ENCODE measurements at places on chromosomes 11 and 22. TPM values are rescaled to one million over a fixed set of nuclear protein-coding genes. Genes with fewer than 3 reads are reported as not detected.

GRCh38 chr11:117437041-117437790, 109.6 kb downstream of the CEP164 start:
- DNase-seq, result no peak

DNA sequence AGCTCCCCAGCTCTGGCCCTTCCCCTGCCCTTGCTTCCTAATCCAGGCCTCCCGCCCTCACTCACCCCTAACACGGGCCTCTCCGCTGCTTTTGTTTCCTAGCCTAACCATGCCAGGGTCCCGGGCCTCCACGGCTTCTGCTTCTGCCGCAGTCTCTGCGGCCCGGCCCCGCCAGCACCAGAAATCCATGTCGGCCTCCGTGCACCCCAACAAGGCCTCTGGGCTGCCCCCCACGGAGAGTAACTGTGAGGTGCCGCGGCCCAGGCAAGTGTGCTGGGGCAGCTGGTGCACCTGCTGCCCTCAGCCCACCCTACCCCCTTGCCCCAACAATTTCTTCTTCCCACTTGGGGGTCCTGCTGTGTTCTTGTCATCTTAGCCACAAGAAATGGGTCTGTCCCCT, 13.1 kb downstream of the RCOR2 start:
- DNase-seq, result no peak

DNA sequence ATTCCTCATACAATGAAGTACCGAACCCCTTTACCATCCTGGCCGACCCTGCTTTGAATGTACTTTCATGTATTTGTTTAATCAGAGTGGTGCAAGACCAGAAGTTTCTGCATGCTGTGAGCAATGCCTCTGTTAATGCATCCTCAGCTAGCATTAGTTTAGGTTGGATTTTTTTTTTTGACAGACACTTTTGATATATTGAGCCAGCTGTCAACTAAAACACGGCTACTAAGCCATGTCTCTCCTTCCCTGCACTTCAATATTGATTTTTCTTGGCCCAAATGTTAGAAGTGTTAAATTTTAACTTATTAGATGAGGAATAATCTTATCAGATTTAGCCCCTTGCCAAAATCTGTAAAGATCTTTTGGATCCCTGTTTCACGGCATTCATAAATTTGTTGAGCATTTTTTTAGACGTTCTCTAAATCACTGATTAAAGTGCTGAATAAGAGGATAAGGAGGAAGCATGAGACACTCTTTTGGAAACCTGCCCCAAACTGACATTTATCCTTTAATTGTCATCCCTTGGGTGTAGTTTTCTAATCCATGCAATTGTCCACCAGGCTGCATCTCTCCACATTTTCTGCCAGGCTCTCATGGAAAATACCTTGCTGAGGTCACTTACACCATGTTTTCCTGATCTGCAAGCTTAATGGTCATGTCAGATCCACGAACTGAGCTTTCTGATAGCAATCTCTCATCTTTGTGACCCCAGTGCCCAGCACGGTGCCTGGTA, 130.7 kb downstream of the FEZ1 start:
- DNase-seq, result no peak

The OR5B21 gene
- not detected for total RNA-seq

DNA sequence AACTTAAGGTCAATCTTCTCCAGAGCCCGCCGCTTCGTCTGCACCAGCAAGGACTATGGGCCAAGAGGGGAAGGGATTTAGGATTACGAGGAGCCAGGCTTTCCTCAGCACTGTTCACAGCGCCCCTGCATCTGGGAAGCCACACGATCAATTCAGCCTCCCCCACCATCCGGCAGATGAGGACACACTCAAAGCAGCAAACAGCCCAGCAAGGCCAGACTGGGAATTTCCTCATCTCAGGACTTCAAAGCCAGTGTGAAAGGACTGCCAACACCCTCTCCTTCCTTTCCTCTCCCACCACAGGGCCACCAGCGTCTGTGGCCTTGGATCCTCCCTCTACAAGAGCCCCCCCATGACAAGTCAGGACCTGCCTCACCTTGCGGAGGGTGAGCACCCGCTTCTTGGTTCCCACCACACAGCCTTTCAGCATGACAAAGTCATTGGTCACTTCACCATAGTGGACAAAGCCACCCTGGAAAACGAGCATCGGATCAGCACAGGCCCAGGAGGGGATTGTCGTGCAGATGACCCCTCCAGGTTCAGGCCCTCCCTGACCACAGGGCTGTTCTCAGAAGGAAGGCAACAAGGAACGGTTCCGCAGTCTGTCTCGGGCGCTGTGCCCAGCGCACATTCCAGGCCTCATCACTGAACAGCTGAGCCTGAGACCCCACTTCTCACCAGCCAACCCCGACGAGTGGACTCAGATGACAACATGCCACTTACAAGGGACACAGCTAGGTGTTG, 6.0 kb downstream of the RPL3 start:
- peak; percentile 62 for DNase-seq

- DNase-seq, result peak; percentile 81
Measured at GRCh38 chr11:95459291-95460042, 228.5 kb upstream of the SESN3 start.

The TST gene
- total RNA-seq, result 28.3 TPM

The CUL5 gene
- total RNA-seq, result 67.1 TPM

DNA sequence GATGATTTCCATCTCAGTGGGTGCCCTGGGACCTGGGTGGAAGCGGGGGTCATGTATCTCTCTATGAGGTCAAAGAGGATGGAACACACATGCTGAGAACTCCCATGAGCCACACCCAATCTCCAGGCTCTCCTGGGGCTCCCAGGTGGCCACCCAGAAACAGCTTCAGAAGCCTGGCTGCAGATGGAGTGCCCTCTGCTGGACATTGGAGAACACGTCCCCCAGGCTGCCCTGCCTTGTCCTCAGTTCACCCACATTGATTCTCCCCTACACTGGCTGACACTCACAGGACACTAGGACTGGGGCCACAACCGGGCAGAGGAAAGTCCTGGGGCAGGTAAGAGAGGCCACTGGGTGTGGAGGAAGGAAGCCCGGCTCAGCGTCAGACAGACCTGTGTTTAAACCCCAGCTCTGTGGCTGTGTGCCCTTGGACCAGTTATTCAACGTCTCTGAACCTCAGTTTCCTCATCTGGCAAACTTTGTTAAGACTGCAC, 4.5 kb upstream of the NOL12 start:
- peak; percentile 83 for DNase-seq

DNA sequence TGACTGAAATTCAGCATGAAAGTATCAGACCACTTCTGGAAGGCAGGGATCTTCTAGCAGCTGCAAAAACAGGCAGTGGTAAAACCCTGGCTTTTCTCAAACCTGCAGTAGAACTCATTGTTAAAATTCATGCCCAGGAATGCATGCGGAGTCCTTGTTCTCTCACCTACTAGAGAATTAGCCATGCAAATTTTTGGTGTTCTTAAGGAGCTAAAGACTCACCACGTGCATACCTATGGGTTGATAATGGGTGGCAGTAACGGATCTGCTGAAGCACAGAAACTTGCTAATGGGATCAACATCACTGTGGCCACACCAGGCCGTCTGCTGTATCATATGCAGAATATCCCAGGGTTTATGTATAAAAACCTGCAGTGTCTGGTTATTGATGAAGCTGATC, 19.1 kb downstream of the ZBTB44 start:
- no peak for DNase-seq

GRCh38 chr11:1231396-1232020, 8.6 kb downstream of the MUC5B start:
- DNase-seq, result peak; percentile 34

The TNNT3 gene
- 5,696 TPM for total RNA-seq

- DNase-seq, result peak; percentile 24
Measured at GRCh38 chr11:134634897-134635831, 223.1 kb upstream of the B3GAT1 start.

DNA sequence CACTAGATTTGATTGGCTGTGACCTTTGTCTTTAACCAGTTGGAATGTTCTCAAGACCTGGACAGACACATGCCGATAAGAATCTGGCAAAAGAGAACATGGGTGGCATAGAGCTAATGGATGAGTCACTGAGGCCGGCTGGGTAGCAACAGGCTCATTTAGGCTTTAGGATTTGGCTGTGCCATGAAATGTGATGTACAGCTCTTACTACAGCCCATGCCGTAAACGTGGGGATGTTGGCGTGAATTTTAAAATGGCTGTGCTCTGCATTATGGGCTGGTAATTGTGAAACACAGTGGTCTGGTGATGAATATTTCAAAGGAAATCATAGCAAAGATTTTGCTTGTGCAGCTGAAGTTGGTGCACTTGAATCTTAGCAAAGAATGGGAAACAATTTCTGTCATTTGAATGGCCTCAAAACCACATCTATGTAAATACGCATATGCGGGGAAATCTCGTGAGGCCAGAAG, 332.4 kb downstream of the TBC1D22A start:
- DNase-seq, result no peak

- no peak for DNase-seq
Measured at GRCh38 chr11:26127336-26127735, 204.6 kb upstream of the ANO3 start.

DNA sequence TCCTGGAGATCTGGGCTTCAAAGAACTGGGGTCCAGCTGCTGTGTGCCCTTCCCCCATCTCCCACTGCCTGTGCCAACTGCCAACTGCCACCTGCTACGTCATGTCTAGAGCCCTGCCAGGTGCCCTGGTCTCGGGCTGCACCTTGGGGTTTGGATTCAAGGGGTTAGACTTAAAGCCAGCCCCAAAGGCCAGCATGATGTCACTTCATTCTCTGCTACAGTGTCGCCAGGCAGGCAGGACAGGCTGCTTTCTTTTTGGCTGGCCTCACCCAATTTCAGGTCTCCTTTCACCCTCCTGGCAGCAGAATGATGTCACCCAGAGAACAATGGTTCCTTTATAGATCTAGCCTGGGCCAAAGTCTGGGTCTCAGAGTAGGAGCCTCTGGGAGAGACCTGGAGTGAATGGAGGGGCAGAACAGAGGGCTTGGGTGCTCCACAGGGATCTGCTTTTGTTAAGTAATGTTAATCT, 79.5 kb upstream of the CRYBB3 start:
- DNase-seq, result peak; percentile 76

The VPREB1 gene
- not detected for total RNA-seq

GRCh38 chr11:112225753-112226061, 521 bp upstream of the PTS start:
- DNase-seq, result no peak

The SLN gene
- total RNA-seq, result 2,034 TPM

DNA sequence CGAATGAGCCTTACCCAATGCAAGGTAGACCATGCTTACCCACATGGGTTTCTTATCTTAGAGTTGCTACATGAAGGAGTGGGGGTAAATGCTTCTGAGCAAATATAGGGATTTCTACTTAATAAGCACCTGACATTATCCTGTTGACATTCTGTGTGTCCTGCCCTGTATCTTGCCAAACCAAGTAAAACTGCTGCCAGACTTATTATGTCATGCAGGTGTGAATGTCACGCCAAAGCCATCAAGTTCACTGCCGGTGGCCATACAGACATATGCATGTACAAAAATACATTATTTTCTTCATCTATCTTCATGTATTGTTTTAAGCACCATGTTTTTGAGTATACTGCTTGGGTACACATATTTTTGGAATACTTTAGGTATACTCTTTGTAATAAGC, 70.2 kb downstream of the NOX4 start:
- DNase-seq, result no peak

GRCh38 chr11:19628018-19628417, 84.6 kb upstream of the NAV2 start:
- DNase-seq, result no peak

The SNX32 gene
- 0.10 TPM for total RNA-seq

DNA sequence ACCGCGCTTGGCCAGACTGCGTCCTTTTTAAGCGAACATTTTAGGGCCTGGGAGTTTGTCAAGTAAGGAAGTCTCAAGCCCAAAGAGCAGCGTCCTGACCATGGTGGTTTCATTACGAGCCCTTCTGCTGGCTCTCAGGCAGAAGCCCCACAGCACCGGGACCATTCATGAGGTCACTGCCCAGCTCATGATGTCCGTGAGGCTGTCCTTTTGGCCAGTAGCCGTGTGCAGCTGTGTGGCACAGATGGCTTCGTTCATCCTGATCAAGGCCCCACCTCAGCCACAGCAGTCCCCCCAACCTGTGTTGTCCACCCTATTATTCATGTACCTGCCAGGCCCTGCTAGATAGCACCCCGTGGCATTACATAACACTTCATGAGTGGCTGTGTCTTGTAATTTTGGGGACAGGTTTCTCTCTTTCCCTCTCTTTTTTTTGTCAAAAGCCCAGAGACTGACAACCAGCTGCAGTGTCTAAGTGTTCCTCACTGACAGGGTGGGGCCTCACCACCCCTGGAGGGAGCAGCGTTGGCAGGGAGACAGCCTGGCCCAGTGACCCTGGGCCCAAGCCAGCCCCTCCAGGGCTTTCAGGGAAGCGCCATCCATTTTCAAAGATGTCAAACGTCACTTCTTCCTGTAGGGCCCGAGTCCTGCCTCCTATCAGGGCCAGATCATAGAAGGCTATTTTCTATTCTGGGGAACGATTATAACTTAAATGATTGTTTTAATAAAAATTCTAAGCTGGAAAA, 21.8 kb upstream of the CABP7 start:
- DNase-seq, result no peak

The IGSF22 gene
- 6.2 TPM for total RNA-seq

- DNase-seq, result peak; percentile 77
Measured at GRCh38 chr11:8354622-8355415, 91.1 kb upstream of the LMO1 start.
